PC-3 (cell line): ENCODE measurements at places on chromosomes 2 and 18. TPM values are rescaled to one million over a fixed set of nuclear protein-coding genes. Genes with fewer than 3 reads are reported as not detected.

DNA sequence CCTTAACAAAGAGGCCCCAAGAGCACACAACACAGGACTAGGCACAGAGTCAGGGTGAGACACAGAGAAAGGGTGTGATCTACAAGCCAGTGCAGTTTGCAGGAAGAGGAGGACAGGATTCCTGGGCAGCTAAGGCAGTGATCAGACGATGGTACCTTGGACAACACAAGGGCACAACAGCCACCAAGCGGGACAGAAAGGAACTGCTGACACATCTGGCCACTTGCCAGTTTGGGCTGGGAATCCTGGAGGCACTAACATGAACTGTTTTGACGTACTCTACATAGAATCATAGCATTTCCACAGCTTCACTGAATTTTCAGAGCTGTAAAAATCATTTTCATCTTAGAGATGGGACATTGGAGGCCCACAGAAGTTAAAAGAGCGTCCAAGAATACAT, 221.5 kb upstream of the SLC35G4 start:
- DNase-seq = peak; percentile 73

DNA sequence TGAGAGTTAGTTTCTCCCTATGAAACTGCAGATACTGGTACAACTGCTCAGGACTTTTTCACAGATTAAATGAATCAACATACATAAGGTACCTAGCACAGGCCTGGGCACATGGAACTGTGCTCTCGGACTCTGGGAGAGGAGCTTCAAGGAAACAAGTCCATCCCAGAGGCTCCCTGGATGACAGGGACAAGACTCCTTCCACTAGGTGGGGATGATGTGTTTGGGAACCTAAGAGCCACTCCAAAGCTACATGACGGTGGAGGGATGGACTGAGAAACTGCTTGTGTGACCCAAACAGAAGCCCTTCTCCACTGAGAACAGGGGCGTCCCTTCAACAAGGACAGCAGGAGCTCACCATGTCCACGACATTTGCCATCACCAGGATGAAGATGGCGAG, 37.1 kb downstream of the CENPO start:
- peak; percentile 24 for DNase-seq

CACNB4 gene
- not detected in 2 replicates for total RNA-seq

- DNase-seq = no peak
Measured at GRCh38 chr18:32138332-32138982, 46.8 kb downstream of the RNF138 start.

GRCh38 chr2:178109813-178110212, 2.4 kb upstream of the RBM45 start:
- peak; percentile 76 for DNase-seq

GRCh38 chr2:201833781-201834180, 27.4 kb downstream of the CDK15 start:
- peak; percentile 53 for DNase-seq

GRCh38 chr2:156436497-156437085, 412 bp downstream of the GPD2 start:
- peak; percentile 20 for DNase-seq

STARD6 gene
- total RNA-seq = not detected in 2 replicates

GRCh38 chr18:48636436-48636835, 97.6 kb downstream of the CTIF start:
- DNase-seq = no peak

DNA sequence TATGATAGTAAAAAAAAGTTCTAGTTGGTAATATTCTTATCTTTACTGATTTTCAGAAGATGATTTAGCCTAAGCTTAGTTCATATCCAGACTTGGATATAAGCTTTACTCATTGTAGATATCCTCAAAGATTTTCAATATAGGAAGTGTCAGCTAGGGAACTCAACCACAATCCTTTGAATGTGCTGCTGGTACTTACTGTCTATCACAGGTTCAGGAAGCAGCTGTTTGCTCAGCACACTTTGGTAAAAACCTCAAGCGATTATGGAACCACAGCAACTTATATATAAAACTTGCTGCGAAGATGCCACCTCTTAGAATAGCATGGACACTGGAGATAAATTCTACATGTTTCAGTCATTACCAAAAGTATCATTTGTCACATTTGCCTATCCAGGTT, 60.1 kb upstream of the TNFRSF11A start:
- no peak for DNase-seq

UGT1A4 gene
- not detected in 2 replicates for total RNA-seq

- no peak for DNase-seq
Measured at GRCh38 chr18:49359732-49360444, 100.6 kb downstream of the DYM start.

DNA sequence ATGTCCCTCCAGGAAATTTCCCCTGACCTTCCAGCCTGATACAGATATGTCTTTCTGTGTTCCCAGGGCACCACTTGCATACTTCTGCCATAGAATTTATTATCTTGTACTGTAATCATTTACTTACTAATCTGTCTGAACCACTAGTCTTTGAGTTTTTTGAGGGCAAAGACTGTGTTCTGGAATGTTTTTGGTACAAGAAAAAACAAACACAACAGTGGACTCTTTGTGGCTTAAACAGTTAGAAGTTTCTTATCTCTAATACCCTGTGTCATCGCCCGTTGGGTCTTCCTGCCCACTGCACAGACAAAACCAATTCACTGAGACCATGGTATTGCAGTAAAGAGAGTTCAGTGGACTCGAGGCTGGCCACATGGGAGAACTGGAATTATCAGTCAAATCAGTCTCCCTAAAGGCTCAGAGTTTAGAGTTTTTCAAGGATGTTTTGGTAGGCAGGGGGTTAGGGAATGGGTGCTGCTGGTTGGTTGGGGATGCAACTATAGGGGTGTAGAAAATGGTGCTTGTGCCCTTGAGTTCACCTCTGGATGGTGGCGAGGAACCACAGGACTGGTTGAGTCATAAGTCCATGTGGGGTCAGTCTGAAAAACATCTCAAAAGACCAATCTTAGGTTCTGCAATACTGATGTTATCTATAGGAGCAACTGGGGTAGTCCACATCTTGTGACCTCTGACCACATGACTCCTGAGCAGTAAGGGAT, 20.3 kb downstream of the RALB start:
- DNase-seq = no peak

DNA sequence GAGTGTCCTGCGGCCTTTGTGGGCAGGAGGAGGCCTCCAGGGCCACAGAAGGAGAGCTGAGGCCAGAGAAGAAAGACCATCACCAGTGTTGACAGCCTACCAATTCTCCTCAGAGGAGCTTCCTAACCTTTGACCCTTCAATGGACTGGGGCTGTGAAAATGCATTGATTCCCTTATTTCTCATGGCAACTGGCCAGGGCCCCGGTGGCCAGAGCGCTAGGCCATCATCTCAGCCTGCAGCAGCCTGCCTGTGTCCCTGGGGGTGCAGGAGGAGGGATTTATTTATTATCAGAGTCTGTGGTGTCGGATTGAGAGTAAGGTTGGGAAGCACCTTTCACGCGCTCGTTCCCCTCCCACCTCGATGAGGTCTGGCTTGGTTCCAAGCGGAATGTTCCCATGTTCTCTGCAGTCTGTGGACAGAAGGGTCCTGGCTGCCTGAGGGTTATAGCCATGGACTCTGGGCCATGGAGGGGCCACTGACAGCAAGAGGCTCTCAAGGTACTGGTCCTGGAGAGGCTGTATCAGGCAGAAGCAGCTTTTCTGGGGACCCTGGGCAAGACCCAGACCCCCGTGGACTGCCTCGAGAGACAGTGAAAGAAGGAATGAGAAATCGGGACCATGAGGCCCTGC, 53.8 kb downstream of the CYP27C1 start:
- no peak for DNase-seq

CD8B2 gene
- not detected in 2 replicates for total RNA-seq

METTL8 gene
- 8.1 and 10.8 TPM in 2 replicates for total RNA-seq

DNA sequence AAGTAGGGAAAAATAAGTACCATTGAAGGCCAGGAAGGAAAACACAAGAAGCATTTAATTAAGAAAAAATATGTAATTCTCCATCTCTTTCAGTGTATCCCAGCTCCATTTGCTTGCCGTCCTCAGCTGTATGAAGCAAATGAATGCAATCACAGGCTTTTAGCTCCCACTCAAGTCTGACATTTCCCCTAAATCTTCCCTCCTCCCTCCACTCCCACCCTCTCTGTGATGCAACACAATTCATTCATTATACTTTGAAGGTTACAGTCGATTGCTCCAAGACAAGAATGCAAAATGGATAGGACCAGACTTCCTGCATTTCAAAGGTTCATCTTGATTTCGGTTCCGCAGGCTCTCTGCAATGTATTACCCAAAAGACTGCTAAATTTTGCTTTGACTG, 172.7 kb upstream of the SERPINE2 start:
- DNase-seq = no peak

DNA sequence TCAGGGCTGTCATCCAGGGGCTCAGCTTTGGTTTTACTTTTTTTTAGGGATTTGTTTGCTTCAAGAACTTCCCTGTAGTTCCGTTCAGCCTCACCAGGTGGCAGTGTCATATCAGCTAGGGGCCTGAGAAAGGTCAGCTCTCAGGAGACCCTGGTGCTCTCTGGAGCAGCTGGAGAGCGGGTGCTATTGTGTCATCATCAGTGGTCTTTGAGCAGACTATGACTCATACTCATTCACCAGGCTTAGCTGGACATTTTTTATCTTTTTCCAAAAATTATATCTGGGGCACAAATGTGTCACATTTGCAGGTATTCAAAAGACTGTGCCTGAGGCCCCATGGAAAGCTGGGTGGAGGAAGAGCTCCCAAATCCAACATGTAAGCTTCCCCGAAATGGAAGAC, 24.4 kb downstream of the ZNF892 start:
- DNase-seq = peak; percentile 93

- no peak for DNase-seq
Measured at GRCh38 chr18:62418258-62418657, 93.1 kb downstream of the TNFRSF11A start.

DNA sequence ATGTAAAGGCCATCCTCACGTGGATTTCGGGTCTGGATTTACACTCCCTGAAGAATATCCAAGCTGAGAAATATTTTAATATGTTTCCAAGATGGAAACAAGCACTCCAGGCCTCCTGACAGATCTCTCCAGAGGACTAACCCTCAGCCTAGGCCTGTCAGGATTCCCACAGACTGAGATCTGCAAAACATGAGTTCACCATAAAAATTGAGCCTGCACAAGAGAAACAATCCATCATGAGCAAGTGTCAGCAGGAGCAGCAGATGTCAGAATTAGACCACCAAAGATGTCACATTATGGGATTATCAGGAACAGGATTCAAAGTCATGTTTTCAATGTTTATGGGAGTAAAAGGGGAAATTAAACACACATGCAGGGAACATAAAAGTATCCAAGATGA, 191.3 kb downstream of the TFCP2L1 start:
- no peak for DNase-seq

DNA sequence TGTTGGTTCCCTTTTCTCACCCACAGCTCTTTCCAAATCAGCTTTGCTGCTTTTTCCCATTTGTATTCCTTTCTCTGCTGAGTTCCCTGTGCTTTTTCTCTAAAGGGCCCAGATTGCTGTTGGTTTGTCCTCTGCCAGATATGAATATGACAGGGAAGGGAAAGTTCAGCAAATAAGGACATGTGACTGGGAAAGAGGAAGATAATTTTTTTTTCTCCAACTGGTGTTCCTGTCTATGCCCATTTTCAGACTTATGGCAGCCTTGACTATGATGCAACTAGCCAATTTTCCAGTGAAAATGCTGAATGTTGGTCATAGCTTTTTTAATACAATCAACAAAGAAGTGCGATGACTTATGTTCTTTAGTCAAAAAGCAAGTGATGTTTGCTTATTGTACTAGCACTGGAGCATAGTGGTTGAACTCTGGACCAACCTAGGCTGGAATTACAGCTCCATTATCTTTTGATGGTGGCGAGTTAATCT, 7.7 kb downstream of the MDH1 start:
- DNase-seq = no peak

- DNase-seq = no peak
Measured at GRCh38 chr18:26056291-26056690, 34.1 kb downstream of the SS18 start.

GRCh38 chr2:101942851-101943250, 48.9 kb upstream of the IL1R2 start:
- DNase-seq = no peak
